ENCODE measurements at places on chromosomes 11 and 22.
A peak's percentile ranks its signal among the peaks of the same experiment; 100 is the strongest.

- peak; percentile 9 for DNase-seq
These were observed 7.6 kb downstream of the SLC29A2 start for GRCh38 chr11:66363805-66364535.

DNA sequence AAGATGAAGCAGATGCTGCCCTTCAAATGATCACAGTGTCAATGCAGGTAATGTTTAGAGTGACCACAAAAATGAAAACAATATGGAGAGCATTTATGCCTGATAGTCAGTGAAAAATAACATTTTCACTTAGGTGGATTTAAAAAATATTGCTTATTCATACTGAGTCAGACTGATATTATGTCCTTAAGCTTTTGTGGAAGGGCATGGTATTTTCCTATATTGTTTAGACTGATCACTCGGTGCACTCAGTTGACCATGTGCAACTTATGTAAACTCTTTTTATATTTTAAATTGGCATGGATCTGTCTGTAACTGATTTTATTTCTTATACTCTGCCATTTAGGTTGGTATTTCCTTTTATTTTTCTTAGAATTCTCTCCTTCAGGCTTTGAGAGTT lies 106.6 kb downstream of the DYNC2H1 start:
- no peak for DNase-seq

GRCh38 chr22:49904040-49904369 lies 14.2 kb downstream of the ALG12 start:
- DNase-seq: no peak

GRCh38 chr11:8711895-8712442 lies 29.4 kb downstream of the RPL27A start:
- no peak for DNase-seq

DNA sequence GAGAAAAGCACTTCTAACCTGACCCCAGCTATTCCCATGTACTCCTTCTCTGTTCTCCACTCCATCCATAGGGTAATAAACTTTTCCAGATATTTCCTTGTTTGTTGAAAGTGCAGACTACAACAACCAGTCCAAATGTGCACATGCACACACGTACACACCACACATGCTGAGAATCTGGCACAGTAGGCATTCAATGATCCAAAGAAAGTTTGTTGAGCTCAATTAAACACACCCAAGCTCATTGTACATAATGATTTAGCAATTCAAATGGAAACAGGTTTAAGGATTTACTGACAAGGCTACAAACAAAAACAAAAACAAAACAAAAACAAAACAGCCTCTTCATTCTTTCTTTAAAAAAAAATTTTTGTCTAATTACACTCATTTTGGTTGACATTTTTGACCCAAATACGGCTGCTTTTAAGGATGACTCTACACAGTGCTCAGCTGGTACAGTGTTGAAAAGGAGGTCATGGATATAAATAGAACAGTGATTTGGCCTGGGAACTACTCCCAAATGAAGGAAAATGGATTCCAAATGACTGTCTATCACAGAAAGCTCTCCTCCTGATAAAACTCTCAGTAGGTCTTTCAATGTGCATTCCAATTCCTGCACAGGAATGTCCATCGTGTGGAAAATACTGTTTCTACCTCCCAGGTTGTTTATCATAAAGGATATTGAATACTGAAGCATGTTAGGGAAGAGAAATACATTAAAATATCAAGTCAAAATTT lies 232.2 kb downstream of the GUCY1A2 start:
- no peak for DNase-seq

DNA sequence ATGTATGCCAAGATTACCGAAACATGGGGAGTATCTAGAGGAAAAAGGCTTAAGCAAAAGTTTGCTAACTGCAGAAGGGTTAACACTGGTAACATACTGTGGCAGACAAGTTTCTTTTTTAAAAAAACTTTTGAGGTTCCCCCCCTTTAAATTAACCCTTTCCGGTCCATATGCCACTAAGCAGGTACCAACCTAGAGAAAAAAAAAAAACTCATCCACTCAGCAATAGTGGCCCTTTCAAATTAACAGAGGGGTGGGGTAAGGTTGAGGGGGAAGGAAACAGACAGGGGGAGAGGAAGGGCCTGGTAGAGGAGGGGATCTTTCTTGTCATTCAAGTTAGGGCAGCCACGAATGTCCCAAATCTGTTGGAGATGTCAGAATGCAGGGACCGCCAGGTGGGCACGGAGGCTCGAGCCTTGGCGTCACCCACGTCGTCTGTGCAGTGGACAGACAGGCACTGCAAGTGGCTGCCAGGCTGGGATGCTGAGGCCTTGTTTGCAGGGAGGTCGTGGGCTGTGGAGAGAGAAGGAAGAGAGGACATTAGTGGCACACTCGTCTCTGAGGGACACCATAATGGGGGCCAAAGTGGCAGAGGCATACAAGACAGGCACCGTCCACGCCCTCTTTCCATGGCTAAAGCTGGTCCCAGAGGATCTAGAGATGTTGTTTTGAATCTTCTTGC lies 50.8 kb downstream of the MN1 start:
- DNase-seq: no peak

DNA sequence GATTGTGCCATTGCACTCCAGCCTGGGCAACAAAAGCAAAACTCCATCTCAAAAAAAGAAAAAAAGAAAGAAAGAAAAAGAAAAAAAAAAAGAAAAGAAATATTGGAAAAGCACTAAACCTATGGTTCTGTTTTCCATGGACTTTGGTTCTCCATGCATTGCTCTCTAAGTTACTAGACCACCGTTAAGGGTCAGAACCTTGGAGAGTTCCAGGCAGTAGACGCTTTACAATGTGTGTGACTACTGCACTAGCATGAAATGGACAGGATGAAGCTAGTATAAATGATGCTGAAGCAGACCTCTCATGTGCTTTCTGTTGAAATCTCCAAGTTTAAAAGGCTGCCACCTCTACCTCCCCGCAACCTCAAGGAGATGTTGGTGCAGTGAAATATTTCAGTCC lies 63.5 kb downstream of the SIK2 start:
- DNase-seq: no peak

- DNase-seq: no peak
These were observed 44.8 kb upstream of the MYO18B start for GRCh38 chr22:25697181-25697664.

DNA sequence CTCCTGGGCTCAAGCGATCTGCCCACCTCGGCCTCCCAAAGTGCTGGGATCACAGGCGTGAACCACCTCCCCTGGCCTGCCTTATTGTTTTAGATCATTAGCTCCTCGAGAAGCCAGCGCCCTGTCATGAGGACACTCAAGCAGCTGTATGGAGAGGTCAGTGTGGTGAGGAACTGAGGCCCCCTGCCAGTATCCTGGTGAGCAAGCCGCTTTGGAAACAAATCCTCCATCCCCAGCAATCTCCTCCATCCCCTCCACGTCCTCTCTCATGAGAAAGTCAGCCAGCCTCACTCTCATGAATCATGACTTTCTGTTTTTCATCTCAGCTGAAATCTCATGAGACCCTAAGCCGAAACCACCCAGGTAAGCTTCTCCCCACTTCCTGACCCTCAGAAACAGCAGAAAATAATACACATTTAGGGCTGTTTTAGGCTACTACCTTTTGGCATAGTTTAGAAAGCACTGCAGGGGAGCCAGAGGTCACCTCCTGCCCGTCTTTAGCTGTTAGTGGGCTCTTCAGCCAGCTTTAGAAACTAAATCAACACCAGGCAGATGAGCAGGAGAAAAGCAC lies 56.0 kb downstream of the CTTN start:
- DNase-seq: no peak

- DNase-seq: no peak
These were observed 5.3 kb upstream of the PARVA start for GRCh38 chr11:12372111-12372510.

GRCh38 chr11:16745950-16746605 lies 7.6 kb downstream of the C11orf58 start:
- DNase-seq: no peak

DNA sequence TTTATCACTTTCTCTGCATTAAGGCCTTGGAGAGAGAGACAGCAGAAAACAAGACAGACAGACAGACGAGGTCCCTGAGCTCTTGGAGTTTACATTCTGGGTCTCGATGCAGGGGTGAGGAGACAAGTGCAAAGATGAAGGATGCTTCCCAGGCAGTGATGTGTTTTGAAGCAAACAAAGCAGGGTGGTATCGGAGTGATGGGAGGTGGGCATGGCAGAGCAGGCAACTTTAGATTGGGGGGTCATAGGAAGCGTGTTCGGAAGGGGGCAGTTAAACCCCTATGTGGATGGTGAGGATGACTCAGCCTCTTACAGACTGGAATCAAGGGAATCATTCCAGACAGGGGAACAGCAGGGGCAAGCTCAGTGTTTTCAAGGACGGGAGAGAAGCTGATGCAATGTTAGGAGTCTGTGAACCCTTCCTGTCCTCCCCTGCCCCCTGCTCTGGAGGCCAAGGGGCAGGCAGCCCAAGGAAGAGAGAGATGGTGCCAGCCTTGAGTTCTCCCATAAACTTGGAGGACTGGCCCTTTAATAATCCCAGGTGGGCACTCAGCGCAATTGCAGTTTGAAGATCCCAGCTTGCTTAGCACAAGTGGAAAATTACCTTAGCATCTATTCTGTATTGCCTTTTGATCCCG lies 180.2 kb downstream of the CHST1 start:
- DNase-seq: no peak

DNA sequence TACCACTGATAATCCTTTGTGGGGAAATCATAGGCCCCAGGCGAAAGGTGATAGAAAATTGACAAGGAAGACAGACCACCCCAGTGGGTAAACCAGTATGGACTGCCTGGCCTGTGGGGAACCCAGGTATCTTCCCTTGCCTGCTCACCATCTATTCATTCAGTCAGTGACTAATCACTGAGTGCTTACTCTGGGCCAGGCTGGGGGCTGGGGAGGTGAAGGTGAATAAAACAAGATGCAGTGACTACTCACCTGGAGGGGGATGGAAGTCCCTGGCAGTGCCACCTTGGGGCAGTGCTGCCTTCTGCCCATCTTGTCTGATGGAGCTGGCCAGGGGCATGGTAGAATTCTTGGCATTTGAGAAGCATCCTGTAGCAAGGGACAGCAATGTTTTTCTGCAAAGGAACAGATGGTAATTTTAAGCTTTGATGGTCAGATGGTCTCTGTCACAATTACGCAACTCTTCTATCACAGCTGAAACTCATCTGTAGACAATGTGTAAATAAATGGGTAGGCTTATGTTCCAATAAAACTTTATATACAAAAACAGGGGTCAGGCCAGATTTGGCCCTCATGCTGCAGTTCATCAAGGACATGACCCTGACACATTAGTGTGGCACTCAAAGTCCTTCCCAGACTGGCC lies 4.6 kb downstream of the ISX start:
- DNase-seq: peak; percentile 57

GRCh38 chr11:96098511-96099241 lies 174.8 kb upstream of the MTMR2 start:
- DNase-seq: no peak

- DNase-seq: no peak
These were observed at the start of gene KCNJ5 for GRCh38 chr11:128890543-128891368. TSS of gene KCNJ5 (plus strand) at chr11:128891356. CDS start at chr11:128911274, 19,918 bp downstream.

DNA sequence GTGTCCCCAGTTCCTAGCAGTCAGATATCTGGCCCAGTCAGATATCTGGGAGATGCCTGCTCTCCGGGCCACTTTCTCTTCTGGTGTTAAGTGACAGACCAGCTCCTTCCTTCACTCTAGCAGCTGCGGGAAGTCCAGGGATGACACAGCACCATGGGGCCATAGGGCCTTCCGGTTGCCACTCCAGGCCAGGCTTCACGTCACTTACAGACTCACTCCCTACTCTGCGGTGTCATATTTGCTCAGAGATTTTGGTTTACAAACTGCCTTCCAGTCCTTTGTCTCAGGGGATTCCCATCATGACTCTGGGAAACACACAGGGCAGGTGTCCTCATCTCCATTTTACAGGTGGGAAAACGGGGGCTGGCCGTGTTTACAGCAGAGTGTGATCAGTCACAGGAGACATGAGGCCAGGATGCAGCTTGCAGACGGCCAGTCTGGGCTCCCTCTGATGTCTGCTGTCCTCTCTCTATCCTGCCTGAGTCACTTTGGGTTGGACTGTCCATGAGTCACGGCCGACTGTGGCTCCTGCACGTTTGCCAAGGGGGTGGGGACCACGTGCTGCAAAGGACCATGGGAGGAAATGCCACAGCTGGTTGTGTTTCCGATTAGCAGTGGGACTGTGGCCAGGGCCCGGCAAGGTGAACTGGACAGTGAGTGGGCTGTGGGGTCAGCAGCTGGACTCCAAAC lies 8.2 kb upstream of the TBC1D22A start:
- no peak for DNase-seq

GRCh38 chr11:130170345-130170744 lies 10.8 kb downstream of the ST14 start:
- DNase-seq: no peak

- DNase-seq: no peak
These were observed 35.0 kb downstream of the DKK3 start for GRCh38 chr11:11973361-11973800.

GRCh38 chr11:67275606-67276409 lies 9.5 kb downstream of the GRK2 start:
- no peak for DNase-seq

GRCh38 chr11:76592025-76592914 lies 78.3 kb downstream of the LRRC32 start:
- DNase-seq: no peak

DNA sequence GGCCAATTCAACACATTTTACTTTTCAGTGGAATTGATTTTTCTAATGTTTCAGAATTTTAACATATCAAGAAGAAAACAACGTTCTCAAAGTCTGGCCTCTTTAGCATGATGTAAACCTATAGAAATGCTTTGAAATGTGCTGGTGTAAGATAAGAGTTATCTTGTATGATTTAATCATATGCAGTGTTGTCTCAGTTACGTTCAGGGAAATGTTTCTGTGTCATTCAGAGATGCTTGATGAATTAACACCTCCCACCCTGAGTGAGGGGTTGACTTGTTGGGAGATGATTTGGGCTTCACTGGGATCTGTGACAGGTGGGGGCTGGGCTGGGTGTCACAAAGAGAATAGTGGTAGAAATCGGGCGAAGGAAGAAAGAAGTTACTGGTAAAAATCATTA lies 15.7 kb upstream of the MYO18B start:
- no peak for DNase-seq

DNA sequence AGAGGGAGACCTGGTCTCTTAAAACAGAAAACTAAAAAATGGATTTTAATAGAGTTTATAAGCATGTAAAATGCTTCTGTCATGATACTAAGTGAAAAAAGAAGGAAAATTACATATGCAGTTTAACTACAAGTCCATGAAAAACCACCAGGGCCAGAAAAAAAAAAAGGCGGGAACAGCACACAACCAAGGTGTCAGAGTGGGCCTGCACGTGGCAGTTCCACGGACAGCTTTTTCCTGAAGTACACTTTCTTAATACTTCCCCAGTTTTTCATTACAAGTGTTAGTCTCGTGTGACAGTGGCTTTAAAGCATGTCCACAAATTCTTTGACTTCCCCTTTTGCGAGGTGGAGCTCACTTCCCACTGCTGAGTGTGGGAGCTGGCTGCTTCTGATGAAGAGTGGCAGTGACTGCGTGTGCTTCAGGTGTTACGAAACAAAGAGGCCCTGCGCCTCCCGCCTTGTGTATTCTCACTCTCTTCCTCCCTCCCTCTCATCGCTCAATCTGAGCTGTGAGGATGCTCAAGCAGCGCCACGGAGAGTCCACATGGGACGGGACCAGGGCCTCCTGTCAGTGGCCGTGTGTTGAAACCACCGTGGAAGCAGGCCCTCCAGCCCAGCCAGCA lies 16.4 kb downstream of the PPM1F start:
- no peak for DNase-seq

All from NCI-H1694 treated with DMSO at 0.1 percent for 48 hours (cell line).